Inflammatory macrophage treated with lipopolysaccharide for 4 hours (primary cell): ENCODE measurements at places on chromosomes 1 and 21.

DNA sequence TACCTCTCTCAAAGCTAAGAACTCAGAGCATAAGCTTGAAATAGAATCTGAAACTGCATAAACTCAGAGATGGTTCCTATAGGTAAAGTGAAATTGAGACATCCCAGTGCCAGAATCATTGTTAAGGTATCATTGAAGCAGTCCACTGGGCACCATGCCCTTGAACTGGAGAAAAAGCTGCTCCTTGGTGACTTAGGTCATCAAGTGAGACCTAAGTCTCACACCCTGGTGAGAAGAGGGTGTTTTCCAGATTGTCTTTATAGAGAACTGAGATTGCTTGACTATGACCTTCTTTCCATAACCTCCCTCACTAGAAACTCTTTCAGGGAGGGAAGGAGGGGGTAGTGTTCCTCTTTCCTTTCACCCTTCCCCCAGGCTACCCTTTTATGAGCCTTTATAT lies 9.4 kb upstream of the ATP6V1G3 start:
- peak; percentile 92 for DNase-seq

- DNase-seq: no peak
Observed at GRCh38 chr1:14869187-14869586, 270.7 kb downstream of the KAZN start.

GRCh38 chr1:10152709-10153284 lies 57.6 kb upstream of the KIF1B start:
- DNase-seq: peak; percentile 27

DNA sequence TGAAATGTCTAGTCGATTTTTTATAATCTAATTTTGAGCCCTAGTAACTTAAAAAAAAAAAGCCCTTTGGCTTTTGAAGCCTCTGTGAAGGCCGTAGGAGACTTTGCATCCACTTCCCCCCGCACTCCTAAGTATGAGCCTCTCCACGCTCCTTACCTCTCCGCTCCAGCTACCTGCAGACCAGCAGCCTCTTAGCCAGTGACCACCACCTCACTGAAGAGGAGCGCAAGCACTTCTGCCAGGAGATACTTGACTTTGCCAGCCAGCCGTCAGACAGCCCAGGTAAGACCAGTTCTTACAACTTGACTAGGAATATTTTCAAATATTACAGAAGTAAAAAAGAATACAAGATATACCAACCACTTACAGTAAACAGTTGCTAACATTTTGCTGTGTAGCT lies 27.4 kb upstream of the PWP2 start:
- no peak for DNase-seq
